ENCODE measurements at places on chromosomes 11 and 22.
A peak's percentile ranks its signal among the peaks of the same experiment; 100 is the strongest.

DNA sequence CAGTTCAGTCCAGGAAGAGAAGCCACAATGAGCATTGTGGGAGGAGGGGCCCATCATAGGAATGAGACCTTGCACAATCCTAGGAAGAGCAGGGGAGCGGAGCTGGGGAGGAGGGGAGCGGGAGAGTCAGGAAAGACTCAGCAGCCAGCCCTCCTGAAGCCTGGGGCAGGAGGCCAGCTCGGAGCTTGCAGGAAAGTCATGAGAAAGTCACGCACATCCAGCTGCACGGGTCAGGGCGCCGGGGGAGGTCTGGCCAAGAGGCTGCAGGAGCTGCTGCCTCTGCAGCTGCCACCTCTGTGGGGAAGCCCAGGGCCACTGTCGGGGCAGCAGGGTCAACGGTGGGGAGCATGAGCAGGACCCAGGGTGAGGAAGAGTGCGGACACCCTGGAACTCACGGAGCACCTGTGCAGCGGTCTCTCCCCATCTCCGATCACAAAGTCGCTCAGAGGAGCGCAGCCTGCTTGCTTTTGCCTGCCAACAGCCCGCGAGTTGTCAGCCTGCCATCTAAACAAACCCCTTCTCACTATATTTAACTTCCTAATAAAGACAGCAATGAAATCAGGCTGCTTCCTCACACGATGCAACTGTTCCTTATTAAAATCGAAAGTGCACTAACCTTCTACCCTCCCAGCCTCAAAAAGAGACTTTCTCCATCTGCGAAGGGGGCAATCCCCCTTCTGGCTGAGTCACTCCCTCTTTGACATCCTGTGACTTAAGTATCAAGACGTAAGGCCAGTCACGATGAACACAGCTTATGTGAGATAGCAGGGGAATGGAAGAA lies 52.9 kb upstream of the RTL6 start:
- no peak for DNase-seq

- DNase-seq = no peak
These were observed 23.0 kb upstream of the GDPD4 start for GRCh38 chr11:77324508-77324907.

DNA sequence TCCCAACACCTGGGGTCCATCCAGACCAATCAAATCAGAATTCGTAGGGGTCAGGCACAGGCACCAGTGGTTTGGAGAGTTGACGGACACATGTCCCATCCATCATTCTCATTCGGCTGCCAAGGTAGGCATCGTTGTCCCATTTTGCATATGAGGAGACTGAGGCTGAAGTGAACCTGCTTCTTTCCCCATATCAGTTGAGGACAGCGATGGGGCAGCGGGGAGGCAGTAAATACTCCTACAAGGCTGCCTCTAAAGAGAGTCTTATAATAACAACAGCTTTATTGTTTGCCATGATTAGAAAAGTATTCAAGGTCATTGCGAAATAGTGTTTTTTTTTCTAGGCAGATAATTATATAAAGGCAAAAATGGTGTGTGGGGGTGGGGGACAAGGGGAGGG lies 1.6 kb upstream of the BEST1 start:
- no peak for DNase-seq

DNA sequence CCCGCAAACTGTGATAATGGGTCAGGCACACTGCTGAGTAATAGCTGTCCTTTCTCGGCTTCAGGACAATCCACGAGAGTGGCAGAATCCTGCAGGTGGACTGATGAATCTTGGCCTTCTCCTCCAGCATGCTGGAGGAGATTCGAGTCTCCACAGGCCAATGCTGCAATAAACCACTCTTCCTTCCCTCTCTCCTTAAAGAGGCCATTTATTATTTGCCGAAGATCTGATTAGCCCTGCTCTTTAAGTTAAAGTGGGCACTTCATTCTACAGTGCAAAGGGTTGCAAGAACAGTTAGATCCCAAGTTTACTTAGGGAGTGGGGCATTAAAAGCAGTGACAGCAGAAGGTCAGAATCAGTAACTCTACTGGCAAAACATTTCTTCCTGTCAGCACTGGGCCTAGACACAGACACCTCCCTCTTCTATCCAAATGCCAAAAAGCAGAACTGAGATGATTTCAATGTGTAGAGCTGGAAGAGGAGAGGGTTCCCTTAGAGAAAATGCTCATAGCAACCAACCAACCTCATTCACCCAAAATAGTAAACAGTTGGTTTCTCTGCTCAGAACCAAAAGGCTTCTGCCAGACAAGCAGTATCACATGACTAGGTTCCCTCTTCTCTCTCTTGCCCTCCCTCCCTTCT lies 121.7 kb downstream of the SGSM3 start:
- no peak for DNase-seq

DNA sequence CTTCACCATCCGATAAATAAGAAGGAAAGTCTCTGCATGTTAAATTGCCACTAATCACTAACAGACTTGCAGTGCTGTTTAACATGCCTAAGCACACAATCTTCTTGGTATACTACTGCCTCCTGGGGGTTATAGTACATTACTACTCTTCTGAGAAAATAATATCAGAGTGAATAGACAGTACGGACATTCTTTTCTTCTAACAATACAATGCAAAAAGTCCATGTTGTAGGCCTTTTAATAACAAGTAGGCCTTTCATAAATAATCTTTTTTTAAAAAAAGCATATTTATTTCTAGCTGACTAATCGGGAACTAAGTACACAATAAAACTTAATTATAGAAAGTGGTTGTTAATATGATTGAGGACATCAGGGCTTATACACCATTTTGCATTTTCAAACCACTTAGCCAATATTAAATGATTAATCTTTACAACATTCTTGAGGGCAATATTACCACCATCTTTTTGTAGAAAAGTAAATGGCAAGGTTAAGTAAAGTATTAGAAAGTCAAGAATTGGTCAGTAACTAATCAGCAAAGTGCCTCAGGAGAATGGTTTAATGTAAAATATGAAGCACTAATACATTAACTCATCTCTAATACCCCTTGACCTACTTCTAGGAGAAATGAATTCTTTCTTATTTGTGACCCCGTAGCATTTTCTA lies 84.7 kb downstream of the TTC28 start:
- peak; percentile 60 for DNase-seq

- peak; percentile 52 for DNase-seq
These were observed 5.9 kb upstream of the GRAMD4 start for GRCh38 chr22:46614025-46614931.

DNA sequence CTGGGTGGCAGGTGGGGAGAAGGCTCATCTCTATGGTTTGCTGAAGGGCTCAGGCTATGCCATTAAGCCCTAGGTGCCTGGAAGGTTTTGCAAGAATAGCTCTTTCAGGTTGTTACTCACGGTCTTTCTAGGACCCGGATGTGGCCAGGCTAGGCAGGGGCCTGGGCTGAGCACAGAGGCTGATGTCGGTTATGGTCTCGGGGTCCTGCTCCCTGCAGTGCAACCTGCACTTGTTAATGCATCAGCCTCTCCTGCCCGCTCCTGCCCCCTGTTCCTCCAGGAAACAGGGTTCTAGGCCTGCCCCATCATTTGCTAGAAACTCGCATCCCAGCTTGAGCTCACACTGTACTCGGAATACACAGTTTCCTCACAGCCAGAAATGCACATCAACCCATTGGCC lies 79.1 kb upstream of the SLC22A12 start:
- DNase-seq = no peak

DNA sequence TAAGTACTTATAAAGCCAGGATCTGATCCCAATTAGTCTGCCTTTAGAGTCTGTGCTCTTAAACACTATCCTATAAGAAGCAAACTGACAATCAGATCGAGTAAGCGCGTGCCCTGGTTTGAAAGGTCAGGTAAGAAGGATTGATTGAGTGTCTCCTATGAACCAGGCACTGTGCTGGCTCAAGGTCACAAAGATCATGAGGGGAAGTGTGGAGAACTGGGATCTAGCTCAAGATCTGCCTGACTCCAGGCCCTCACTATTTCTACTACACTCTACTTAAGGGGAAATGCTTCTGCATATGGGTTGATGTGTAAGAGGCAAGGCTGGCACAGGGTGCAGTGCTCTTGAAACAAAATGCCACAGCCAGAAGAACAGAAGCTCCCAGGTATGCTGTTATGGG lies 77.0 kb downstream of the ME3 start:
- DNase-seq = no peak

DNA sequence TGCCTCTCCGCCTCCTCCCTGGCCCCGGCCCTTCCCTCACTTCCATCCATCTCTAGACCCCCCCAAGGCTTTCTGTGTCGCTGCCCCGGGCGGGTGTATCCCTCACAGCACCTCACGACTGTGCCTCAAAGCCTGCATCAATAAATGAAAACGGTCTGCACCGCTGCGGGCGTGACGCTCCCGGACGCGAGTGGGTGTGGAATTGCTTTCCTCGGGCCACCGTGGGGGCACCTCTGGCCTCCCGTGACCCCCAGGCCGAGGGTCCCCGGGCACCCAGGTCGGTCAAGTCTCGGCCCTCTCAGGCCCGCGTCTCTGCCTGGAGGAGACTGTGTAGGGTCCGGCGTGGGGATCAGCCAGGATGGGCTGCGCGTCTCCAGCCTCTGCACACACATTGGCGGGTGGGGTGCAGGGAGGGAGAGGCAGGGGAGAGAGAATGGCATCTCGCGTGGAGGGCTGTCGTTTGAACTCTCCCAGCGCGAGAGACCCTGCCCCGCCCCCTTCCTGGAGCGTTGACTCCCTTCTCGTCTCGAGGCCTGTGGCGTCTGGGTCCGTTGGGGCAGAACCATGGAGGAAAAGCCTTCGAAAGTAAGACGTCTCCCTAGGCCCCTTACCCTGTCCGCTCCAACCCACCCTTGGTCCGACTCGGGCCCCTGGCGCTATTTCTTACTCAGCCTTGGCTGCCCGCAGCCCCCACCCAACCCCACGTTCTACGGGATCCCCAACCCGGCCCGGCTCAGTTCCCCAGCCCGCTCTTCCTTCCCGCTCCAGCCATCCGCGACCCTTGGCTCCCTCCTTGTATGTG lies at the start of gene CATSPERZ:
CATSPERZ (plus strand) TSS at position 512 of the 802 bp plus-strand sequence; CDS start at position 565, 53 bp downstream.
- no peak for DNase-seq

DNA sequence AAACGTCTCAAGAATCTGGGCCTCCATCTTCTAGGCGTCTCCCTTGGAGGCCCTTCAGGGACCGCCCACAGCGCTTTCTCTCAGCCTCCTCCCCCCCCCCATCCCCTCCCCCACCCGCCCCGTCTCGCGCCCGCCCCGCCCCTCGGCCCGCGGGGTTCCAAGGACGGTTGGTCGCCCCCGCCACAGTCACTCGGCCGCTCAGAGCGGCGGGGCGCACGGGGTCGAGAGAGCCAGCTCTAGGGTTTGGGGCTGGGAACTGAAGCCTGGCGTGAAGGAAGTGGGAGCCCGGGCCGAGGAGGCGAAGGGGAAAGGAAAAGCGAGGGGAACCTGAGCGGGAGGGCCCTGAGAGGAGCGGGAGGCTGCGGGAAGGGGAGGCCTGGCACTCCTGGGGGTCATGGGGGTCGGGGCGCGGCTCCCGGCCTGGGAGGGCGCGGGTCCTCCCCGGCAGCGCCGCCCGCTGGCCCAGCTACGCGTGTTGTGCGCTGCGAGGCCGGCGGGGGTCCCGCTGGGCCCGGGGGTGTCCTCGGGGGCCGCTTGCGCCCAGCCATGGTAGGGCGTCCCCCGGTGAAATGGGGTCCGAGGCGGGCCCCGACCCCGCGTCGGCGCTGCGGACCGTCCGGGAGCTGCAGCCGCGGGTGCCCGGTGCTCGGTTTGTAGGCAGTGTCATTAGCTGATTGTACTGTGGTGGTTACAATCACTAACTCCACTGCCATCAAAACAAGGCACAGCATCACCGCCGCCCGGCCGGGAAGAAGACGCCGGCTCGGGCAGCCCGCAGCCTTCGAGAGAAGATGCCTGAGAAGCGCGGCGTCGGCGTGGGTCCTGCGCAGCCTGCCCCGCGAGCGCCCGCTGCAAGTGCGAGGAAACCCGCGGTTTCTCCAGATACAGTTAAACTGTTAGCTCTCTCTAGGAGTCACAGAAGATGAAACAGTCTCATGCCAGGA lies at the start of gene BTG4:
BTG4 (minus strand) TSS at position 91 of the 944 bp plus-strand sequence. CDS start 13,610 bp downstream, outside the sequence.
- no peak for DNase-seq

DNA sequence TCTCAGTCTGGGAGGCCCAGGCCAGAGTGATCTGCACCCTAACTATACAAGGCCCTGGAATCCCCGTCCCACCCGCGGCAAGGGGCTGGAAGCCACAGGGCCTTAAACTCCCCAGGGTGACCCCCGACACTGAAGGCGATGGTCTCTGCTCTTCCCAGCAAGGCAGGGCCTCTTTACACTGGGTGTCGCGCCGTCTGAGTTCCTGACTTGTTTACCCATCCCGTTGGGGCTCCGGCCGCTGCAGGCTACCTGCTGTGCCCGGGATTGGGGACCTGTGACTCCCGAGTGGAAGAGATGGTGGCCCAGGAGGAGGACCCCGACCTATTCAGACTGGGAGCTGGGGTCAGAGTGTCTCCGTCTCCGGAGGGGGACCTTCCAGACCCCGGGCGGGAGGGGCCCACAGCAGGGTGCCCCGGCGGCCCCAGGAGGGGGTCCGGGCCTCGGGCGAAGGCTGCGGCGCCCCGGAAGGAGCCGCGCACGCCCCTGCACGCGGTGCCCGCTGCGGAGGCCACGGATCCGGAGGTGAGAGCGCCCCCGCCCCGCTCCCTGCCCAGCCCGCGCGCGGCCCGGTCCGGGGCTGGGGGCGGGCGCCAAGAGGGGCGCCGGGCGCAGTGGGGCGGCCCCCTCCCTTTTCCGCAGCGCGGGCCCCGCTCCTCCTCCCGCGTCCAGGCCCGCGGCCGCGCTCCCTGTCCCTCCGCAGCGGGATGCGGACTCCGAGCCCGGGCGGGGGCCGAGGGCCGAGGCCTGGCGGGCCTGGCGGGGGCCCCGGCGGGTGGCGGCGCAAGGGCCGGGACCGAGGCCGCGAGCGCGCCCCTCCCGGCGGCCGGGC lies 560 bp upstream of the MPPED1 start:
- no peak for DNase-seq

- no peak for DNase-seq
These were observed 134.3 kb downstream of the SNX19 start for GRCh38 chr11:130781931-130782330.

- no peak for DNase-seq
These were observed 157.9 kb upstream of the SORL1-AS1 start for GRCh38 chr11:121610706-121611105.

- no peak for DNase-seq
These were observed 3.4 kb downstream of the DGCR6 start for GRCh38 chr22:18909556-18909955.

GRCh38 chr22:37242395-37242918 lies 1.6 kb downstream of the RAC2 start:
- peak; percentile 60 for DNase-seq

DNA sequence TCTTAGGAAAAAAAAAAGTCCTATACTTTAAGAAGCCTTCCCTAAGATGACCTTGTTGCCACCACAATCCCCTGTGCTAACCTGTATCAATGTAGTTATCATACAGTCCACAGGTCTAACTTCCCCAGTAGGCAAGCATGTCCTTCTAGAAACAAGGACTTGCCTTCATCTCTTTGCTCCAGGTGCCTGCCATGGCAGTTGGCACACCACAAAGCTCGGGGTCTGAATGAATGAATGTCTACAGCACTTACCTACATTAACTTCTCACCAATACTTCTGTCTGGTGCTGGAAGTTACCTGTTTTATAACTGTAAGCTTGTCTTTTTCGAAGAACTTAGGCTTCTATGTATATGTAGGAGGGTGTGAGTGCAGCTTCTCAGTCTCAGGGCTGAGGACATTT lies 23.4 kb downstream of the CLPB start:
- DNase-seq = no peak

GRCh38 chr11:27699926-27700350 lies 317 bp downstream of the BDNF start:
- no peak for DNase-seq
